ENCODE measurements at places on chromosomes 2 and 18.

GRCh38 chr2:189592353-189592984 is 11.9 kb upstream of the SLC40A1 start:
- DNase-seq, result no peak

GRCh38 chr2:176079831-176080539 is 3.8 kb downstream of the EVX2 start:
- DNase-seq, result no peak

- DNase-seq, result no peak
Observed at GRCh38 chr18:25111377-25112288, 240.3 kb downstream of the ZNF521 start.

DNA sequence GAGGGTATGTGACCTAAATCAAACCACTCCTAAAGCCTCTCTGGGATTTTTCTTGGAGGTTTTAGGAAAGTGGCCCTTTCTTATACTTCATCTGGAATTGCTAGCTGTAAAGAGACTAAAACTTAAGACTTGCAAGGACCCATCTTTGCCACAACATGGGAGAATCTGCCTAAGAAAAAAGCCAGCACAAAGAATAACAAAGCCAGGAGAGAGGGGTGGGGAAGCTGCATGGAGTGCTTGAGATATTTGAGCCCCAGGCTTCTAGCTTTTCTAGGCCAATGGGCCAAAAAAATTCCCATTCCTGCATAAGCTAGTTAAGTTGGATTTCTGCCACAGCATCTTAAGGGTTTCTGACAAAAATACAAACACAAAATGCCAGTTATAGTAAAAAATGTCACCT is 38.5 kb upstream of the LYPD6 start:
- DNase-seq, result no peak

- no peak for DNase-seq
Observed at GRCh38 chr18:21306368-21306767, 64.3 kb downstream of the GREB1L start.

DNA sequence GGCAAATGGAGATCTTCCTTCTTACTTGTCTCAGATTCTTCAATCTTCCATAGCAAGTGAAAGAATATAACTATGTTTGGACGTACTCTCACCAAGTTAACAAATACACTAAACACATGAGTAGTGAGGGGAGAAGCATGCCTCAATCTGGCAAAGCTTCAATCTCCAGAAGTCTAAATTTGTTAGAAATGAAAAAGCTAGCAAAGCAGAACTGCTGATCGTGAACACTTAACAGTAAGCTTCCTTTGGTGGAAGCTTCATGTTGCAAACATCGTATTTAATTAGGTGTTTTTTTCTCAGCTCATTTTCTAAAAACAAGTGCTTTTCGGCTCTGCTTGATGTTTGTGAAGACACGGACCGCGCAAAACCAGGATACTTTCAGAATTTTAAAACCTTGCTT is 12.7 kb upstream of the SCN1A start:
- DNase-seq, result no peak

DNA sequence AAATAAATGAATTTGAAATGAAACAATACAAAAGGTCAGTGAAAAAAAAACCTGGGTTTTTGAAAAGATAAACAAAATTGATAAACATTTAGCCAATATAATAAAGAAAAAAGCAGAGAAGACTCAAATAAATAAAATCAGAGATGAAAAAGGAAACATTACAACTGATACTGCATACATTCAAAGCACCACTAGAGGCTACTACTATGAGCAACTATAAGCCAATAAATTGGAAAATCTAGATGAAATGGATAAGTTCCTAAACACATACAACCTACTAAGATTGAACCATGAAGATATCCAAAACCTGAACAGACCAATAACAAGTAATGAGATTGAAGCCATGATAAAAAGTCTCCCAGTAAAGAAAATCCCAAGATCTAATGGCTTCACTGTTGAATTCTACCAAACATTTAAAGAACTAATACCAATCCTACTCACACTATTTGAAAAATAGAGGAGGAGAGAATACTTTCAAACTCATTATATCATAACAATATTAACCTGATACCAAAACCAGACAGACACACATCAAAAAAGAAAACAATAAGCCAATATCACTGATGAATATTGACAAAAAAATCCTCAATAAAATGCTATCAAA is 80.8 kb upstream of the CERS6 start:
- no peak for DNase-seq

- DNase-seq, result no peak
Observed at GRCh38 chr2:127421116-127421800, 3.0 kb downstream of the PROC start.

- no peak for DNase-seq
Observed at GRCh38 chr2:120430957-120431356, 85.0 kb downstream of the INHBB start.

- no peak for DNase-seq
Observed at GRCh38 chr2:10385501-10385900, 62.6 kb downstream of the ODC1 start.

- DNase-seq, result no peak
Observed at GRCh38 chr18:64409511-64409910, 260.6 kb upstream of the LINC00305 start.

- no peak for DNase-seq
Observed at GRCh38 chr2:177535958-177536504, 143.5 kb downstream of the AGPS start.

GRCh38 chr2:191533693-191534180 is 144.2 kb upstream of the NABP1 start:
- no peak for DNase-seq

DNA sequence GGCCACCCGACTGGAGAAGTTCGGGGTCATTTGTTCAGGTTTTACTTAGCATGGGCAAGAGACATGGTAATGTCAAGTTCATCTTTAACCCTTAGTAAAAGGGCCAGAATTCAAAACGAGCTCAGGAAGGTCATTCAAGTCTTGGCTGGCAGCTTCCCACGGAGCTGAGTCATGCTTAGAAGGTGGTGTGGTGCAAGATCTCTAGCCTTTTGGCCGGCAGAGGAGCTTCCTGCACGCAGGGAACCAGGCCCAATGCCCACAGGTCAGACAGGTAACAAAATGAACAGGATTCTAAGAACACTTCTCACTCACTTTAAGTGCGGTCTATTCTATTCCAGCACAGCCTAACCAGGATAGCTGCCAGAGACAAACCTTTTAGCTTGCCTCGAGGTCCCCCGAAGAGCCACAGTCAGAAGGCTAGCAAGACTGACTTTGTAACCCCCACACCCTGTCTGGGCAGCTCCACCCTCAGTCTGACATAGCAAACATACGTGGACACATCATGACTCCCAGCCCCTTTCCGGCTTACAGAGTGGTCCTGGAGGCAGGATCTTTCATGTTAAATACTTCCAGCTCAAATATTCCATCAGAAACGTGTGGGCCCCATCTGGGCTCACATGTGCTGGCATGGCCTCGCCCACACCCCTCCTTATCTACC is 292.7 kb downstream of the BCL11A start:
- no peak for DNase-seq

DNA sequence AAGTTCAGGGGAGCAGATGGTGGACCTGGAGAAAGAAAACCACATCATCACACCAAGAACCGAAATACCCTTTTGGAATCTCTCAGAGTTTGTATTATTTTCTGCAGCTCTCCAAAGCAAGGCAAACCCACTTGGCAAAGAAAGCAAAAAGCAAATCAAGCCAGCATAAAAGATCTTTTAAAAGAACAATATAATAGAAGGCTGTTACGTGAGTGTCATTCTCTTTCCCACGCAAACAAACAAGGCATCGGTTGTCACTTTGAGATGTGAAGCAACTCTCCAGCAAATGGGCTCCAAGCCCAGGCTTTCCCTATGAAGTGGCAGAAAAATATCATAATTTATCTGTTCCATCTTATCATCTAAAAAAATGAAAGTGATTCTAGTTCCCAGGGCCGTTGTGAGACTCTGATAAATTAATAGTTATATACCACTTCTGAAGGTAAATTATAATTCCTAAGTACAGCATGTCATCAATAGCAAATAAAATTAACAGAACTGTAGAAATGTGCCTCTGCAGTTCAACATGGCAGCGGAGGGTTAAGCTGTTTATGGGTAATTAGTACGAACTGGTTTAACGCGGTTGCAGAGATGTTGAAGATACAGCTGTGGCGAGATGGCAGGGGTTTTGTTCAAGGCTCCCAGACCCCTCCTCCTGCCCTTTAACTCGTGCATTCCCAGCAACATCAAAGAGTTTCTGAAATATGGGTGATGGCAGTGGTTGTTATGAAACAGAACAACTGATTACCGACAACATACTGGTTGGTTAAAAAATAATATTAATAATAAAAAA is 89.2 kb downstream of the EPHA4 start:
- no peak for DNase-seq

DNA sequence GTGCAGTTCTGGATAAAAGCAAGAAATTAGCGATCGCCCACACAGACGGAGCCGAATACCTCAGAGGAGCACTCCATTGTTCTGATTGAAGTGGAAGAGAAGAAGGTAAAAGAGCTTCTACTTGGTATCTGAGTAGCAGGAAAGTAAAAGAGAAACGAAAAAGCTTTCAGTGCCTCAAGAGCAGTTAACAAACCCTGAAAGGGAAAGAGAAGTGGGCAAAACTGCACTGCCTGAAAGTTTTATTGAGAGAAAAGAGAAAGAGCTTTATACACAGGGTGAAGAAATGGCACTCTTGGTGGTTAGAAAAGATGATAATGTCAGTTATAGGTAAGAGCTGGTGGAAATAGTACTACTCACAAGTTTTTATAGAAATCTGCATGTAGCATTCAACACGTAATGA is 192.8 kb downstream of the CDCA7 start:
- no peak for DNase-seq

- no peak for DNase-seq
Observed at GRCh38 chr18:66571845-66572244, 32.0 kb downstream of the CDH19 start.

- no peak for DNase-seq
Observed at GRCh38 chr2:143815082-143815481, 685.9 kb downstream of the ARHGAP15 start.

DNA sequence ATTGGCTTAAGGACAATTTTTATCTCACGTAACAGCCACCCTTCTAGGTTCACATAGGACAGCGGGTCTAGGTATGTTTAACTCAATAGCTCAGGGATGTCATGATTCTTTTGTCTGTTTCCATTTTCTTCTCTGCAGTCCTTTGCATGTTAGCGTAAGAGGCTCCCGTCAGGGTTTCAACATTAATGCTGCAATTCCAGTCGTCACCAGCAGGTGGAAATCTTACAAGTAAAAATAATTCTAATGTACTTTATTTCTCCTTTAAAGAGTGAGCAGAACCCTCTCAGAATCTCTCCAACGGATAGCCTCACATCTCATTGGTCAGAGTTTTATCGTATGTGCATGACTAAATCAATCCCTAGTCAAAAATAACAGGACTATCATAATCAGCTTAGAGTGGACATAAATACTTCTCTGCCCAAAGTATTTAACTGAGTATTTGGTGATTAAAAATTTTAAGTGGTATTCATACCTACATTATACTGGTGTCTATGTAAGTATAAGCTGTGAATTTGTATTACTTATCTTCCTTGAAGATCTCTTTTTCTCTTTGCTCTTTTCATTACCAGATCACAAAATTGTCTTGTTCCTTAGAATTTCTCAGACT is 487.2 kb upstream of the GCFC2 start:
- DNase-seq, result peak; percentile 24

- DNase-seq, result no peak
Observed at GRCh38 chr18:46668135-46668534, 11.1 kb upstream of the LOXHD1 start.

Data from HFF-Myc (cell line).